ENCODE measurements at places on chromosomes 7 and 10.

GRCh38 chr10:13001041-13001886 is at the start of gene CCDC3:
TSS of gene CCDC3 (minus strand) at chr10:13001713. CDS start at chr10:13001570, 143 bp downstream.
- no peak for DNase-seq

DNA sequence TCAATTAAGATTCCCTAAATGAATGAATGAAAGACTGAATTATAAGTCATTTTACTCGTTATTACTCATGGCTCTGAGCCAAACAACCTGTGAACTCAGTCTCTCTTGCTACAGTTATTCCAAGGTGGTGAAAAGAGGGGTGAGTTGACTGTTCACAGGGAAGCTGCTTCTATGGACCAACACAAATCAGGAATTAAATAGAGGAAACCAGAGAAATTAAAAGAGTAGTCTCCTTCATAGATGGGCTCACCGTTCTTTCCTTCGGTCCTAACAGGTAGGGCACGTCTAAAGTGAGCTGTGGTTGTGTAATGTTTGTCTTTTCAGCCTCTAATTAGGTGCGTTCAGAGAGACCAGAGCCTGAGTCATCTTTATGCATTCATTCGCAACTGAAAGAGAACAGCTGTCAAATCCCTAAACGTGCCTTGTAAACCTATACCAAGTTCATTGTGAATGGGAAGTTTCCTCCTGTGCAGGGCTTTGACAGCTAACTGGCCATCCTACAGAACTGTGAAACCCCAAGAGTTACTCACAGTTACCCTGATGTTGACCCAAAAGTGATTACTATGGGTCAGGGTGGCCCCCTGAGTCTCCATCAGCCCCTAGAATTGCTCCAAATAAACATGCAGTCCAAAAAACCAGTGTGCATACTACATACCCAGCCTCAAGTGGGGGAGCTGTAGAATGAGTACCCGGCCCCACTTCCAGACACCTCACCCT is 18.2 kb upstream of the C10orf53 start:
- no peak for DNase-seq

- DNase-seq = no peak
Observed at GRCh38 chr10:26869528-26869927, 8.8 kb upstream of the ABI1 start.

DNA sequence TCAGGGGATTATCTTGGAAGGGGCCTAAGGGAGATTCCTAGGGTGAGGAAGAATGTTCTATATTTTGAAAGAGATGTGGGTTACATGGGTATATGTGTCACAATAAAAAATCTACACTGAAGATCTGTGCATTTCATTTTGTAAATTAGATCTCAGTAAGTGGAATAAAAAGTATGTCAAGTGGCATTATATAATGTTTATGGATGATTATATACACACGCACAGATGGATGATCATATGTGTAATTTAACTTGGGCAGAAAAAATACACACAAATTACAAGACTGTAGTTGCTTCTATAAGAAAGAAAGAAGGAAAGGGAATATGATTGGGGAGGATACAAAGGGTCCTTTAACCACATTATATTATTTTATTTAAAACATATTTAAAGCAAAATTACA is 18.5 kb downstream of the ASZ1 start:
- DNase-seq = no peak

DNA sequence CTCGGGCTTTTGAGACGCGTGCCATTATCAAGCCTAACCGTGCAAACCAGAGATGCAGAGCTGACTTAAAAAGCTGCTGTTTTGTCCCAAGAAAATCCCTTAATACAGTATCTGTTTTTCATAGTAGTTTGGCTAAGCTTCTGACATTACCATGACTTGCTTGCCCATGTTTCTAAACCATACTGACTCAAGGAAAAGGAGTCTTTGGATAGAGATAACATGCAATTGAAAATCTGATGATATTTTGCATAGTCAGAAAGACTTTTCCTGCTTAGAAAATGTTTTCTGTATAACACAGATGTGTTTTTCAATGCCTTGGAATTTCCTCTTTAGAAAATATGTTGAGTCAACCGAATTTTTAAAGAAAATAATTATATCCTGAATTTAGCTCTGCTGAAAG is 21.5 kb upstream of the AKR1E2 start:
- no peak for DNase-seq

DNA sequence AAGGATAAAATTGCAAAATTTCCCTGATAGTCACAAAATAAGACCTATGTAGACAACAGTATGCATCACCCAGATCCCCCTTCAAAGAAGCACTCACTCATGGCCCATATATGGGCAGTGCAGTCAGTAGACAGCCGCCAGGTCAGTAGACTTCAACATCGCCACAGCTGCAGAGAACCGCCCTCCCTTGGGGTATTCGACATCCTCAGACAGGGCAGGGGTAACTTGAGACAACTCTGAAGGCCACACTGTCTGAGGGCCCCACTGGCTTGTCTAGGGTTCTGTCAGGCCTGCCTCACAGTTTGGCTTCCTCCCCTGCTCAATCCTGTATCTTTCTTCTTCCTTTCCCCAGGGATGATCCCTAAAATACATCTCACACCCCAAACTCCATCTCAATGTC is 172.3 kb downstream of the IMMP2L start:
- DNase-seq = no peak

DNA sequence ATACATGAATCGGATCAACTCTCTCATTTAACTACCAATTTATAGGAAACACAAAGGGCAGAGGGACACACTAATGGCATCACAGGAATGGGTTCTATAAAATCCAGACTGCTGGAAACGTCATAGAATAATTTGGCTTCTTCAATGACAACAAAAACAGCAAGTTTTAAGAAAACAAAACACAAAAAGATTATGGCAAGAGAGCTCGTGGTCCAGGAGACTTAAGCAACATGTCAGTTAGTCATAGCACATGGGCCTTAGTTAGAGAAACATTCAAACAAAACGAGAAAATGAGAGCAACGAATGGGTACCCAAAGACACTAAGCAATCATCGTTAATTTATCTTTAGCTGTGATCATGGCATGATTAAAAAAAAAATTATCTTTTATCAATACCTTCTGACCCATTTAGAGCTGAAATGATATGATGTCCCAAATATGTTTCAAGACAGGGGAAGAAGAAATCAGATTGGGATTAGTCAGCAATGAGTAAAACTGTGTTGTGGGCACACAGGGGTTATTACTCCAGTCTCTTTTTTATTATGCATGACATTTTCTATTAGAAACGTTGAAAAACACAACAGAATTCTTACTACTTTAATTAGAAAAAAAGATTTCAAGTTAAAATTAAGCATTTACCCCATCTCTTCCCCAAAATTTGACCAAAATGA is 28.3 kb downstream of the NCAPG2 start:
- no peak for DNase-seq

- DNase-seq = no peak
Observed at GRCh38 chr7:66352071-66352470, 146.9 kb downstream of the TPST1 start.

DNA sequence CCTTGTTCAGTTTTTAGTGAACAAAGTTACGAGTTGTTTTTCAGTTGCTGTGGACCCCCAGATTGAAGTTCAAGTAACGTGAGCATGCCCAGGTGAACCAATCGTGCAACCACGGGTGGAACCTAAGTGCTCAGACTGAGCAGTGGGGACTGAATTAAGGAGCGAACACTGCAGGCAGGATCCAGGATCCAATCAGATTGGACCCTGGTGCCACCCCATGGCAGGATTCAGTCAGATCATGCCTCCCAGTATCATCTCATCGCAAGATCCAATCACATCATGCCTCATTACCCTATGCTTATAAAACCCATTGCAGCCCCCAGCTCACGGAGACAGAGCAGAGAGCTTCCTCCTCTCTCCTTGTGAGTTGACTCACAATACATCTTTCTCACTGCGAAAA is 80.9 kb downstream of the PFKFB3 start:
- no peak for DNase-seq

DNA sequence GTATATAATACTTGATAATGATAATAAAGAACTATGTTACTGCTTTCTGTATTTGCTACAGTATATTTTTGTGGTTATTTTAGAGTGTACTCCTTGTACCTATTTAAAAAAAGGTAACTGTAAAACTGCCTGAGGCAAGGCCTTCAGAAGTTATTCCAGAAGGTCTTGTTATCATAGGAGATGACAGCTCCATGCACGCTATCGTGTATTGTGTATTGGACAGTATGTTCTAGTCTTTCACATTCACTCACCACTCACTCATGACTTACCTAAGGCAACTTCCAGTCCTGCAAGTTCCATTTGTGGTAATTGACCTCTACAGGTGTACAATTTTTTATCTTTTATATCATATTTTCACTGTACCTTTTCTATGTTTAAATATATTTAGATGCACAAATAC is 100.7 kb downstream of the ARL4A start:
- DNase-seq = no peak

Data from hematopoietic multipotent progenitor cell treated with erythropoietin and hydrocortisone succinate and interleukin-3 and kit ligand, for 8 days (in vitro differentiated cells).